Stimulated activated CD8-positive, alpha-beta memory T cell treated with anti-CD3 and anti-CD28 coated beads, Interleukin-4, amount 100 ng/mL, for 1 hour (primary cell): ENCODE measurements at places on chromosomes 12 and 14.

DNA sequence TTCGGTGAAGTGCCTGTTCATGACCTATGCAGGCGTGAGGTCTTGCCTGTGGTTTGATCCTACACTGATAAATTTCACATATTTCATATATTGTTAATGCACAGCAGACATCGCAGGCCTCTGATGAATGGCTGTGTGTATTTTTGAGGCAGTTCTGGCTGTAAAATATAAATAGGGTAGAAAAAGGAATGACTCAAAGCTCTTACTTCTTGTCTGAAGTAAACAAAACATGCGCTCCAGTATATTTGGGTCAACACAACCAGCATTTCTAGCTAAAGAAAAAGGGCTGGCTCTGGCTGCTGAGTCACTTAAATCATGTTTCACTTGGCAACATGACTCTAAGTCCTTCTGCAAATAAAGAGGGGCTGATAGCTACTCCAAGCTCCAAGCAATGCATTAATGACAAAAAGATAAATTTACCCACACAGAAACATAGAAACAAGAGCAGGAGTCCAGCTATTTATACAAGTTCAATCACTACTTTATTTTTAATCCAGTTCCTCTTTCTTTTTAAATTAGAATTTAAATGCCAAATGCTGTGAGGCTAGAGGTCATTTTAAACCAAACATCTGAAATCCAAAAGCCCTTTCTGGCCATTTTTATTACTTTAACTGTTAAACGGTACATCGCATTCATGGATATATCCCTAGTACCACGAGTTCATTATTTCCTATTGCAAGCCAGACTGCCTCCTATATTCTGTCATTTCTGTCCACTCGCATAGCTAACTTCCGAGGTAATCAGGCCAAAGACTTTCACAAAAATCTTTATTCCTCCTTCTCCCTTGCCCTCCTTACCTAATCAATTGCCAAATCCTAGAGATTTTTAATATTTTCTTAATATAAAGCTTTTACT lies 54.3 kb upstream of the TMCC3 start:
- DNase-seq: no peak

DNA sequence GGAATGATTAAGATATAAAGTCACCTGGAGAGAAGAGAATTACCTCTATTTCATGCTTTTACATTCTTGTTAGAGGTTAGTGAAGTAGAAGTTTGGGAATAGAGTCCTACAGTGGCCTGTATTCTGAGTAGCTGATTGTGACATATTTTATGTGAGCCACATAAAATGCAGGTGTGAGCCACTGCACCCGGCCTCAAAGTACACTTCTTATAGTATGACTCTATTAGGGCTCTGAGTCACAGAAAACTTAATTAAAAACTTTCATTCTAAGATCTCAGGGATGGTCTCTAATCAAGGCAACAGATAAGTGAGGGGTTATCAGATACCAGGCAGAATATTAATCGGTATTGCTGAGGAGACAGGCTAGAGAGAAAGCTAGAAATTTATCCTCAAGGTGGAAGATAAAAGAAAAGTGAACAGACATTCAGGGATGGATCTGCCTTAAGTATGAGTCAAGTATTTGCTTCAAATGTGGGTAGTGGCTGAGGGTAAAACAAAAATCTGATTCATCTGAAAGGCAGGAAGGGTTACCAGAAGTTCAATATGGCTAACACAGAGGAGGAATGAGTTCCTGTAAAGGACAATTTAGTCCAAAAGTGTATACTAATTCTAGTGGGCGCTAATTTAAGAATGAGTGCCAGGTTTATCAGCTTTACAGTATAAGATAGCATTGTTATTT lies 5.5 kb upstream of the G2E3 start:
- DNase-seq: no peak

DNA sequence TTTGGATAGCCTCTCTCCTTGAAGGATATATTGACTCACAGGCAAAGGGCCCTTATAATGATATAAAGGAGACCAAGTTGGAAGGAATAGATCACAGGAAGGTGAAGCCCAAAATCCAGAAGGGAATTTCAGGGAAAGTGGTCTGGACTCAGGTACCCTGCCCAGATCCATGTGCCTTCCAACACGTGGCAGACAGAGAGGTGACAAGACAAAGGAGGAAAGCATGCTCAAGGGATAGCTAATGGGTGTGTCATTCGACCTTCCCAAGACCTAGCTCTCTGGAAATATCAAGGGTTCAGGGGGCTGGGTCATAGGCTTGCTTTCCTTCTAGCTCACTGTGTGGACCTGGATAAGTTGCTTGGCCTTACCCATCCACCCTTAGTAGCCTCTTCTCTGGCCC lies 214.3 kb downstream of the ZFP36L1 start:
- no peak for DNase-seq

GRCh38 chr14:101501341-101501740 lies 60.0 kb upstream of the DIO3 start:
- DNase-seq: no peak

DNA sequence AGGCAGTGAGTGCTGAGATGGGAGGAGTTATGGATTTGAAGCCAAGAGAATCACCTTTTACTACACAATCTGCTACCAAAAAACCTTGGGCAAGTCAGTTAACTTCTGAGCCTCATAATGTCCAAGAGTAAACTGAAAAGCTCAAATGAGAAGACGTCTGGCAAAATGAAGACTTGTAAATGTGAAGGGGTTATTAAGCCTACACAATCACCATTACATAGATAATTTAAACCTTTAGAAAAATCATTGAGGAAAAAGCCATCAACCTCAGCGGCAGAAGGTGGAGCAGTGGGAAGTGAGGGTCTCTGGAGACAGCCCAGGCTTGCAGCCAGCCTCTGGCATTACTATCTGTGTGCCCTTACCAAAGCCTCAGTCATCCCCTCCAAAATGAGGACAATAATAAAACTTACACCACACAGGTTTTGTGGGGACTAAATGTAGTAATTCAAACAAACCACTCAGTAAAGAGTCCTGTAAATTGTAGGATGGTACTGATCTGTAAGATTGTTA lies 50.5 kb upstream of the CCDC175 start:
- no peak for DNase-seq

- DNase-seq: no peak
These were observed 71.4 kb upstream of the SRSF5 start for GRCh38 chr14:69695322-69696203.

GRCh38 chr12:118650586-118650960 lies 274.2 kb downstream of the SUDS3 start:
- DNase-seq: no peak

- DNase-seq: no peak
These were observed 20.7 kb upstream of the TAS2R14 start for GRCh38 chr12:10959804-10960203.

GRCh38 chr12:59055204-59055860 lies 135.0 kb upstream of the LRIG3 start:
- no peak for DNase-seq

- DNase-seq: no peak
These were observed 16.8 kb upstream of the TESPA1 start for GRCh38 chr12:55001198-55001868.

DNA sequence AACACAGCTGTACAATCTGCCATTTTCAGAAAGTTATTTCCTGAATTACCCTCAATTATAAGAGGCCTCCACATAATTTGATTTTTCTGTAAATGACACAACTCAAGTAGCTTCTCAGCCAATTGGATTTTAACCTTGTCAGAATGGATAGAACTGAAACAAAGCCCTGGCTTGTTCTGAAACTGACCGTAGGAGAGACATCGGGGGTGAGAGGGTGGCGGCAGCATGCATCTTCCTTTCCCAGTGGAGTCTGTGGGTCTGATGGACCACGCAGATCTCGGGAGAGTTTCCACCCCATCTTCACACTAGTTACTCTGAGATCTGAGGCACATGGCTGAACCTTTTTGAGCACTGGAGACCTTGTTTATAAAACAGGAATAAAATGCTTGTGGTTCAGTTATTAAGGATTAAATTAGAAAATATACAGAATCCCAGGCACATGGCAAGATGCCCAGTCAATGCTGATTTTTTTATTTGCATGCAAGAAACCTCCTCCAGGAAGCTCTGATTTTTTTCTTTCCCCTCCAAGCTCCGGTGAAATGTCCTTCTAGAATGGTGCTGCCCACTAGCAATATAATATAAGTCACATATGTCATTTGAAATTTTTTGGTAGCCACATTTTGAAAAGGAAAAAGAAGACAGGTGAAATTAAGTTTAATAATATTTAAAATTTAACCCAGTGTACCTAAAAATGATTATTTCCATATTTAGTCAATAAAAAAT lies 153.9 kb downstream of the CHST11 start:
- DNase-seq: no peak

- DNase-seq: no peak
These were observed 260.4 kb downstream of the DPF3 start for GRCh38 chr14:72633551-72633950.

GRCh38 chr14:104937161-104937560 lies 12.5 kb downstream of the PLD4 start:
- DNase-seq: no peak

DNA sequence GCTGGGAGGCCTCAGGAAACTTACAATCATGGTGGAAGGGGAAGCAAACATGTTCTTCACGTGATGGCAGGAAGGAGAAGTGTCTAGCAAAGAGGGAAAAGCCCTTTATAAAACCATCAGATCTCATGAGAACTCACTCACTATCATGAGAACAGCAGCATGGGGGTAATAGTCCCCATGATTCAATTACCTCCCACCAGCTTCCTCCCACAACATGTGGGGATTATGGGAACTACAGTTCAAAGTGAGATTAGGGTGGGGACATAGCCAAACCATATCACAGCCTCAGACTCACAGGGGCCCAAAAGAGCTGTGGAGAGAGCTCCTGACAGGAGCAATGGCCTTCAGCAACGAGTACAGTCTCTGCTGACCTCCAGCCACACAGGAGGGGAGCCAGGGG lies 151.4 kb downstream of the GXYLT1 start:
- DNase-seq: no peak

DNA sequence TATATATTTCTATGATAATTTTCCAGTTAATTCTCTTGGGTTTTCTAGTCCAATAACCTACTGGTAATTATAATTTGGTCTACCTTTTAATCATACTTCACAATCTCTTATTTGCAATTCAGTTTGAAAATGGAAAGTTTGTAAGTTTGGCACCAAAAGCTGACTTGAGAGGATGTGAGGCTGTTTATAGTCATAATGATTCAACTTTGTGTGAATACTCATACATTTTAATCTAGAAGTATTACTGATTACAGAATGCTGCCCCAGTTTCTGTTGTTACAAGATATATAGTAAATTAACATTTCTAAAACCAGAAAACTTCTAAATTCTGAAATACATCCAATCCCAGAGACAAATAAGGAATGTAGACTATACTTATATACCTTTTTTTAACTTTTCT lies 158.2 kb downstream of the SLC38A4 start:
- no peak for DNase-seq

GRCh38 chr12:13288501-13288900 lies 92.0 kb downstream of the EMP1 start:
- no peak for DNase-seq

DNA sequence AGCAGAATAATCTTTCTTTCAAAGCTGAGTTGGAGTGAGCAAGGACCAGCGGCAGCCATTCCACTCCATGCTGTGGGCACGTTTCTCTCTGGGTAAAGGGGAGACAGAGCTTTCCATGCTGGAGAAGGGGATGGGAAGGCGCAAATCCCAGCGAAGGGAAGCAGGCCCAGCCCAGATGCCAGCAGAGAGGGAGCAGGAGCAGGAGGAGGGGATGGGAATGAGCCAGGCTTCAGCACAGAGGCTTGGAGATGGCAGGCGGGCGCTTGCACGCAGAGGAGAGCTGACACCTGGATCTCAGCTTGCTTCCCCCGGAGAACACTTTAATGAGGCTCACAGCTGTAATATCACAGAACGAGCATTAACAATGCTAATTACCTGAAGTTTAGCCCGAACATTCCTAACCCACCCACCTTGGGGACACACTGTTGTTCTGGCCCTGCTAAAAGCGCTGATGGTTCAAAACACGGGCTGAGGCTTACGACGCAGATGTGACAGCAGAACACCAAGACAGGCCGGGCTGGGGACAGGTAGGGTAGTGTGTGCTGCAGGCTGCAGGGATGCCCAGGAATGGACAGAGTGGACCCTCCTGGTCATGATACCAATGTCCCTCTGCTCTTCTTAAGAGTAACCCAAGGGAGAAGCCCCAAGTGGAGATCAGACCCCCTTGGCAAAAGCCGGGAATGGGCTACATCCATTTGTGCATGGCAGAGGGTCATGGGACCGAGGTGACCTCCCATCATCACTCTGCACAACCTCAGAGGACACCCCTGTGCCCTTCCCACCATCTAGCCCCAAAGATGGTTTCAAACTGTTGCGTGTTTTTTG lies 288.6 kb downstream of the DPF3 start:
- no peak for DNase-seq

GRCh38 chr12:104352106-104352713 lies 48.7 kb downstream of the EID3 start:
- DNase-seq: no peak

- no peak for DNase-seq
These were observed 19.5 kb upstream of the HAL start for GRCh38 chr12:96015672-96016071.

- DNase-seq: no peak
These were observed 27.8 kb downstream of the HECTD4 start for GRCh38 chr12:112354399-112354798.

DNA sequence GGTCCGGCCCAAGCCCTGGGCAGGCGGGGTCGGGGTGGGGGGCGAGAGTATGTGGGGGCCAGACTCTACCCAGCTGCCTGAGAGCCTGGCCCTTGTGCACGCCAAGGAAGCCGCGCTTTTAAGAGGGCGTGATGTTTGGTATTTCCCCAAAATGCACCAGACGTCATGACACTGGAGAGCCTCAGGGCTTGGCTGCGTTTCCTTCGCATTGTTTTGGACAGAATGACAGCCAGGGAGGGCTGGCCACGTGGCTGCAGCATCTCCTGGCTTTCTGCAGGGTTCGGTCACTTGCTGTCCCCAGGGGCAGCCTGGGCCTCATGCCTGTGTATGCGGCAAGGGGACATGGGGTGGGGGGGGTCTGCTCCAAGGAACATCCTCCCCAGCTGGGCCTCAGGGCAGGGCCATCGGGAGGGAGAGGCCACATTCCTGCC lies 16.1 kb upstream of the NUDT14 start:
- DNase-seq: no peak

- no peak for DNase-seq
These were observed 2.9 kb upstream of the SBNO1 start for GRCh38 chr12:123367511-123367910.

DNA sequence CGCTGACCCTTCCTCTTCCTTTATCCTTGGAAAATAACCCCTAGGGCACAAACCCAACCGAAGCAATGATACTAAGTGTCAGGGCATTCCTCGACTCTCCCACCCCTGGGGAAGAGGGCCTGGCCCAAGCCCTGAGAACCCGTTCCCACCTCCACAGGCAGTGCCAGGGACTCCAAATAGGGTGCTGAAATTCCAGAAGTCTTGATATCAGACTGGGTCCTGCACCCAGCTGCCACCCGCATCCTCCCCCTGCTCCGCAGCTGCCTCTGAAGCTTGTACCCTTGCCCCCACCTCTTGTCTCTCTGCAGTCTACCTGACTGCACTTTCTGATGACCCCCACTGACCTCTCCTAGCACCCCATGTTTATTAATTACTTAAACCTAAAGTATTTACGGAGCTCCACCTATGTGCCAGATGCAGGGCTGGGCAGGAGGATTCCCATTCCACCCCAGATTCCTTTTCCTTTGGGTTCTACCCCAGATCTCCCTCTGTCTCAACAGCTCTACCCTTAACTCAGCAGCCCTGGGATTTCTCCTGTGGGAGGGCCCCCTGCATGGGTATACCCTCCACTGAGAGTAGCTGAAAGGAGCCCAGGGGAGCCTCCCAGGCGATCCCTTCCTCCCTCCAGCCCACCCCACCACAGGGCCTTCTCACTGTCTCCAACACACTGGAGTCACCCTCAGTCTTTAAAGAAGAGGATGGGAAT lies 4.1 kb upstream of the KRT18 start:
- no peak for DNase-seq

GRCh38 chr12:89951050-89951693 lies 242.5 kb upstream of the ATP2B1 start:
- no peak for DNase-seq
